Glutamatergic neuron (in vitro differentiated cells): ENCODE measurements at places on chromosomes 2 and 18.

DNA sequence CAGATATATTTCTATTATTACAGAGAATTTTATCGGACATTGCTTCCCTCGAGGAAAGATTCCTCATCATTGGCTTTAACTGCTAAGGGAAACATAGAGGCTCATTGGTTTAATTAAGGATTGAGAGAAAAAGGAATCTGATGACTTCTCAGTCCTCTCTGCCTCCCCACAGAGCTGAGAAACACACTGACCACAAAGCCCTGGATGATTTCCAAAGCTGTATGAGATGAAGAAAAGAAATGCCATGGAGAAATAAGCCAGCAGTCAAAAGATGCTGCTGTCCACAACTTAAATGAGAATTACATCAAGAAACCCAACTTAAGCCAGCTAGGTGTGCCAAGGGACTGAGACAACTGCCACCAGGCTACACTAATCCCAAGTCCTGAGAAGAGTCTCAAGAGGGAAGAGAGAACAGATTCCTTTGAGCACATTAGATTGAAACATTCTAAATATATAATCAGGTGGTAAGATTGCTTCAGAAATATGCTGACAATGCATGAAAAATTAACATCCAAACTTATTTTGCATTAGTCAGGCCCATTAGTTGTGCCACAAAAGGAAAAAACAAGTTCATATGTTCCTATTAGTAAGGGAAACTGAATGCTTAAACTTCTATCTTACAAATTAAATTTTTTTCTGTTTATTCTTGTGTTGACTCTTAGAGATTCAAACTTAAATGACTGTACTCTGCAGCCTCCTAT, 308.1 kb upstream of the CYRIA start:
- no peak for DNase-seq

DNA sequence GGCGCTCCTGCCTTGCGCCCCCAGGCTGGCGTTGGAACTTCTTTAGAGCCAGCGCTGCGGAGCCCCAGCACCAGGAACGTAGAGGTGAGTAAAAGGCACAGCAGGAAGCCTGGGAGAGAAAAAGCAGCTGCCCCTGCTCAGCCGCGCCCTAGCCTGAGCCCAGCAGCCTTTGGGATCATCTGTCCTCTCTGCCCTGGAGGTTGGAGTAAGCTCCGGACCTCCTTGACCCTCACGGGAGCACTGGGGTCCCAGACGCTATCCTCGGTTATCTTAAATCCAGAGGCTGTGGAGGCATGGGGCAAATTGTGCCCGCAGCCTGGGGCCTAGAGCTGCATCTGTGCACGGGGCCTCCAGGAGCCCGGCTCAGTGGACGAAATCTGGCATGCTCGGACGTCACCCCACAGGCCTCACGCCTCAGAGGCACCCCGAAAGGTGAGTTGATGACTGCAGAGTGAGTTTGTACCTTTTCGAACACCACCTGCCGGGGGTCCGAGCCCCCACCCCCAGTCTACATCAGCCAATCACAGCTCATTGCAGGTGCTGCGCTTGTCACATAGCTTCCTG, 1.6 kb upstream of the SLC66A2 start:
- DNase-seq = peak; percentile 47

DNA sequence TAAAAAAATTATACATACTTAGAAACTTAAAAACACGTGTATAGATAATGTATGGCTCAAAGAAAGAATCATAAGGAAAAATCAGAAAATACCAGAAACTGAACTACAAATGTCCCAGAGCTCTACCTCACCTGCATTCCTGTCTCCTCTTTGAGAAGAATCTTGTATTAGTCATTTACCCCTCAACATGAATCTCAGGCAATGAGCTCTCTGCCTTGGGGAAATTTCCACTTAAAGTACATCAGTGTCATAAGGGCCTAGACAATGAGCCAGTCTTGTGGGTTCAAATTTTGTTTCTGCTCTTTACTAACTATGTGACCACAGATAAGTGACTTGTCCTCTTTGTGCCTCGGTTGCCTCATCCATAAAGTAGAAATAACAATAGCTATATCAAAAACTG, 40.1 kb downstream of the SCG2 start:
- no peak for DNase-seq

DNA sequence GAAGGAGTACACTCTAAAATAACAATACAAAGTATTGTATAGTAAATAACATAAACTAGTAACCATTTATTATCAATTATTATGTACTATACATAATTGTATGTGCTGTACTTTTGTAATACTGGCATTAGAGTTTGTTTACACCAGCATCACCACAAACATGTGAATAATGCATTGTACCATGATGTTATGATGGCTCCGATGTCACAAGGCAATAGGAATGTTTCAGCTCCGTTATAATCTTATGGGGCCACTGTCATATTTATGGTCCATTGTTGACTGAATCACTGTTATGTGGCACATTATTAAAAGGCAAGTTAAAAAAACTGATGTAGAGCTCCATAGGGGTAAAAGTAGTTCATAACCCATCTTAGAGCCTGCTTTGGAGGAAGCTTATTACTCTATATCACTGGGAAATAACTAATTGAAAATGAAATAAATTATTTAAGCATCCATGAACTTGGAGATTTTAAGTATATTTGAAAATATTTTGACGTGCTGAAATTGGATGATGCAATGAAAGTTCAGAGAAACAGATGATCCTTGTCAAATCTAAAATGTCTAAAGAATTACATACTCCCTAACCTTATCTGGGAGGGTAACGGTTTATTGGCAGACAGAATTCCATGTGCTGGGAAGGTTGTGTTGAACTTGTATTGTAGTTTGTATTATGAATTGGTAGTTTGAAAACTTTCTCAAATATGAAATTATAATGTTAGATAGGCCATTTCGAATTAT, 2.4 kb downstream of the SKA1 start:
- no peak for DNase-seq

GRCh38 chr18:44393406-44393805, 287.3 kb upstream of the SETBP1 start:
- no peak for DNase-seq

DNA sequence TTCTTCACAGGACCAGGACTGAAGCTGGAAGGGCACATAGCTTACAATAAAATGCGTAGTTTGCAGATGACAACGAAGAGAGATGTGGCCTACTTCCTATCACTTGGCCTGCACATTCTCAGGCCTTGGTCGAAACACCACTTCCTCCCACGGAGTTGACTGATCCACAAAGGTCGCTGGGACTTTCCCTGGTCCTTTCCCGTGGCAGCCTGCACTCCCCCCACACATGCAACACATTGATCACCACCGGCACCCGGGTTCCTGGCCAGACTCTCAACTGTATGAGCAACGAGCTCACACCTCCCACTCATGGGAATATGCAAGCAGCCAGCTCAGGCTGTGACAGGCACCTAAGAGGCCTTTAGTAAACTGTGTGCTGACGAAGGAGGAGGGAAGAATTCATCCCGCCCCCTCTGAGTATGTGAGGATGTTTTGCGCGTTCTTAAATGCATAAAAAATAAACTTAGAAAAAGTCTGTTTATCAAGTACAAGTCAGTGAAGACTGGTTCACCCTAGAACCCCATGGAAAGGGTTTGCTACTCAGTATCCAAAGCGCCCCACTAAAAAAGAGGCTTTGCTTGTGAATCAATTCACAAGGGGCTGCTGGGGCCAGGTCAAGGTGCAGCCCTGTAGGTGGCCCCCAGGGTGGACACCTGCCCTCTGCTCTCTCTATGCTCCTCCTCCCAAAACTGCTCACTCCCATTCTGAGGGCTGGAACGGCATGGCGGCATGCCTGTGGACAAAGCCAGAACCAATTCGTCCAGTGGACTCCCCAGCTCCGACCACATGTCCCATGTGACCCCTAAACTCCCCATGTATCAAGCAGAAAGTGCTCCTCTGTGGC, 154.3 kb downstream of the EIPR1 start:
- no peak for DNase-seq

DNA sequence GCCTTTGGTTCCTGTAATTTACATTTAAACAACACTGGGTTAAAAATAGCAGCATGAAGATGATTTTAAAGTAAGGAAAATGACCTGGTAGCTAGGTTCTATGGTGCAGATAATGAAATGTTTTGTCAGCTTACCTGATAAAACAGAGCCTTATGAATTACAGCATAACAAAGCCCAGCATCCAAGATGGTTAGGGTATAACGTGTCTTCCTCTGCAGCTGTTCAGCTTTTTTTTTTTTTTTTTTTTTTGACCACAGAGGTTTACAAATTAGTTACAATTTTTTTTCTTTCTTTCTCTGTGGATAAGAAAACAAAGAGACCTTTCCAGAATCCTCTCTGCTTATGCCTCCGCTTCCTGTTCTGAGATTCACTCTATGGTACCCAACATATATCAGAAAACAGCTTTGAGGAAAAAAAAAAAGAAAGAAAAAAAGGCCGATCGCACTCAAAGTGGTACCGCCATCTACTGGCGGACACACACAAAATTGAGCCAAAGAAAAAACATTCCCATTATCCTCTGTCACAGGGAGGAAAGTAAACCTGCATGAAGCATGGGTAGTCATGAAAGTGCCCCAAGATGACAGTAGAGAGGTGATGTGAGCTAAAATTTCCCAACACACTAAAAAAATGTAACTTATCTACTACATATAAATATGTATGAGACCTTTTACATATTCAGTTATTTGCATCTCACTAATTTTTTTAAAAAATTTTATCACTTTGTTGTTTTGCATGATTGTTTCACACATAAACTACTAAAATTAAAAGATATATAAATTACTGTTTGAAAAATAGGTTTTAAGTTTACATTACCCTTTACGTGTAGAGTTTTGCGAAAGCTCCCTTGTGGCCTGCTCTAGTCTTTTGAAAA, at the start of gene SCN3A:
TSS of gene SCN3A (minus strand) at position 362 of the 871 bp plus-strand sequence. CDS start 27,656 bp downstream, outside the sequence.
- DNase-seq = peak; percentile 38

DNA sequence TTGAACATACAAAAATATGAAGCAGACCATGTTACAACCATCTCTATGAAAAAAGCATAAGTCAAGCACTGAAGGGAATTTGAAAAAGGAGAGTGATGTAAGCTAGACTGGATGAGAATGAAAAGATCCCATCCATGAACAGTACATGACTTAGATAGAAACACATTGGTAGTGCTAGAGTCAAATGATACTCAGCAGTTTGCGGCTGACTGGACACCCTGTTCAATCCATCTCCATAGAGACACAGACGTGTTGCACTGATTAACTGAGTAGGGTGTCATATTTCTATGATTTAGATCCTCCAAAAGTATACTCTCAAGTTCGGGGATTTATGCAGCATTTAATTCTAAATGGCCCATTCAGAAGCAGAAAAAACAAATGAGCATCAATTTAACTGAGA, 674.3 kb upstream of the NRXN1 start:
- DNase-seq = no peak

DNA sequence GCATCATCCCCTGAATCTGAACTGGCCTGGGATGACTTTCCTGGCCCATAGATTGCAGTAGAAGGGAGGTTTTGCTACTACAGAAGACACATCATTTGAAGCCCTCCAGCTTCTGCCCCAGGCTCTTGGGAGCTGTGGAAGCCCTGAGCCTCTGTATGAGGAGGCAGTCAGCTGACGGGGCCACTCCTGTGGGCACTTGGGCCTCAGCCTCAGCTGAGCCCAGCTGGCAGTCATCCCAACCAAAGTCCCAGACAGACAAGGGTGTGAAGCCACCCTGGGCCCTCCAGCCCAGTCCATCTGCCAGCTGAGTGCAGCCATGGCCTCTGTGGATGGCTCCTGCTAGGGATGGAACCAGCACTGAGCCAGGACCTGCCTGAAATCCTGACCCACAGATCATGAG, 502.3 kb upstream of the HS6ST1 start:
- no peak for DNase-seq

DNA sequence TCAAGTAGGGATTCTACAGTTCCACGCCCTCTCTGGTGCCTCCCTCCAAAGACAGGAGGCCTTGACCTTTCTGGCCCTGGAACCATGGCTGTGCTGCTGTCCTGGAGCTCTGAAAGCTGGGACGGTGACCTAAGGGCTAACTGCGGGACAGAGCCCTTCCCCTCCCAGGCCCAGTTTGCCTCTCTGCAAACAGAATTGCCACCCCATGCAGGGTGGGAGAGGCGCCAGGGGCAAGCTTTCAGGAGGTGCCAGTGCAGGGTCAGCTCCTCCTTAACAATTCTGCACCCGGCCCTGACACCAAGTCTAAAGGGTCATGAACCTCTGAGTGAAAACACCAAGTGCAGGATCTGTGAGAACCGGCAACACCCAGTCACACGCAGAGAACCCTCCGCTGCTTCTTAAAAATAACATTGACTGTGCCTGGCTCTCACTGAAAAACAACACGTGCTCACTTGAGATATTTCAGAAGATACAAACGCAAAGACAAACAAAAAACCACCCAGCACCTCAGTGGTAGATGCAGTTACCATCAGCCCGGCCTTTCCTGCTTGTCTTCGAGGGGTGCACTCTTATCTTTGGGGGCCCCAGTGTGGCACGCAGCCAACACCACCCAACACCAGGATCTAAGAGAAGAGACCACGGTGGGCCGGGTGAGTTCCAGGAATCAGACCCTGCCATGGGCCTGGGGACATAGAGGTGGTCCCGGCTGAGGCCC, 1.1 kb upstream of the SNED1 start:
- DNase-seq = no peak

- no peak for DNase-seq
These were observed 1.4 kb downstream of the CYS1 start for GRCh38 chr2:10078704-10079265.

DNA sequence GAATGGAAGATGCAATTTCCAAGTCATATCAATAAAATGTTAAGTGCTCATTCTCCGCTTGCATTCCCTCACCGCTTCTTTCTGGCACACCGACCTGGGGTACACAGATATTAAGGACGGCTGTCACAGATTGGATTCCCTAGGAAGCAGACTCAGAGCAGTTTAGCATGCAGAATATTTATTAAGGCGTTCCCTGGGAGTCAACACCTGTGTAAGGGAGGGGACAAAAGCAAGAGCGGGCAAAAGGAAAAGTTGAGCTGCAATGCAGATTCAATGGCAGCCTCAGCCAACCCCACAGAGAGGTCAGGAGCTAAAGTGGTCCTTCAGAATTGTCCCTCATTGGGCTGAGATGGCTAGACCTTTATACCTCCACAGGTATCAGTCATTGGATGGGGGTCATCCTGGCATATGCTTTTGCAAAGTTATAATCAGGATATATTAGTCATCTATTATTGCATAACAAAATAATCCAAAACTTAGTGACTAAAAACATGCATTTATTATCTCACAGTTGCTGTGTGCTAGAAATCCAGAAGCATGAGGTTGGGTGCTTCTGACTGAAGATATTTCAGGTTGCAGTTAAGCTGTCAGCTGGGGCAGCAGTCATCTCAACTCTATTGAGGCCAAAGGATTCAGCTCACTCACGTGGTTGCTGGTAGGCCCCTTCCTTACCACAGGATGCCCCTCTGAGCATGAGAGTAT, 27.0 kb upstream of the INO80D start:
- no peak for DNase-seq

- no peak for DNase-seq
These were observed 319.8 kb downstream of the TDRD15 start for GRCh38 chr2:21443494-21444105.

DNA sequence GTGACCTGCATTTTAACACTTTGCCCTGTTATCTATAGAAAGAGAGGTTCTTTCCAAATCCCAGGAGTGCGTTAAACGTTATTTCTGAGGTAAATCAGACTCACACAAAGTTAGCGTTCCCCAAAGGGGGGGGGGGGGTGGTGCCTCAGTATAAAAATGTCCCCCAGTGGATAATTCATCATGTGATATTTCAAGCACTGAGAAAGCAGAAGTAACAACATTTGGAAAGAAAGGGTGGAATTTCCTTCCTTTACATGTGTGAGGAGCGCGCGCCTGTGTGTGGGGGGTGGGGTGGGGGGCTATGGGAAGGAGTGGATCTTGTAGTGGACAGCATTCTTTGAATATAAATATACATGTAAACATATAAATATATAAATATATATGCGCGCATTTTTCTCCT, 630.9 kb downstream of the NYAP2 start:
- DNase-seq = no peak
